ENCODE measurements at places on chromosomes 5 and 9.

DNA sequence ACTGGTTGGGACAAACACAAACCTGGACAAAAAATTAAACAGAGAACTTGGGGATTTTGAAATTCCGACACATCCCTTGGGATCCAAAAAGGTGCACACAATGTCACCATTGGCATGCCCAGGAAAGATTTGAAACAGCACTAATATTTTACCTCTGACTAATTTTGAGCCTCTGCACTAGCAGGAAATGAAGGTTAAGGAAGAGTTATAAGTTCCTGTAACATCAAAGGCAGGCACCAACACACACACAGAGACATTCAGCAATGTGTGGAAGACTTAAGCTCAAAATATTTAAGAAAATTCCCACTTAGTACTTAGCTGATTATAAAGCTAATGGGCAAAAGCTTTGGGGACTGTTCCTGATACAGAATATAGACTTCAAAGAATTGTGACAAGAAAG lies 247.0 kb downstream of the CDH9 start:
- DNase-seq, result no peak

- DNase-seq, result no peak
Observed at GRCh38 chr5:152514827-152515397, 109.8 kb upstream of the NMUR2 start.

GRCh38 chr5:55072666-55073065 lies 29.8 kb upstream of the GZMA start:
- DNase-seq, result no peak

DNA sequence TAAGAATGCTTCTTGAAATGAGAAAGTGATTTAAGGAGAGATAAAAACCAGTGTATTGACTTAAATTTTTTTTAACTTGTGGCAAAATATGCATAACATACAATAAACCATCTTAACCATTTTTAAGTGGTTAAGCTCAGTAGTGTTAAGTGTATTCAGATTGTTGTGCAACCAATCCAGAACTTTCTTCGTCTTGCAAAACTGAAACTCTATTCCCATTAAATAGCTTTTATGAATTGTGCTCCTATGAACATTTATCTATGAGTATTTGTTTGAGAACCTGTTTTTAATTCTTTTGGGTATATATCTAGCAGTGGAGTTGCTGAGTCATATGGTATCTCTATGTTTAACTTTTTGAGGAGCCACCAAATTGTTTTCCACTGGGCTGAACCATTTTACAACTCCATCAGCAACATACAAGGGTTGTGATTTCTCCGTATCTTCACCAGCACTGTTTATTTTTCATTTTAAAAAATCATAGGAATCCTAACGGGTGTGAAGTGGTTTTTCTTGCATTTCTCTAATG lies 76.6 kb upstream of the ACTBL2 start:
- DNase-seq, result no peak

- DNase-seq, result no peak
Observed at GRCh38 chr5:6674421-6674820, 38.8 kb upstream of the TENT4A start.

- no peak for DNase-seq
Observed at GRCh38 chr5:352639-353611, 31.4 kb downstream of the AHRR start.

GRCh38 chr5:44294516-44294915 lies 94.7 kb downstream of the FGF10 start:
- DNase-seq, result no peak

GRCh38 chr5:164563370-164563769 lies 1058.0 kb downstream of the MAT2B start:
- DNase-seq, result no peak

DNA sequence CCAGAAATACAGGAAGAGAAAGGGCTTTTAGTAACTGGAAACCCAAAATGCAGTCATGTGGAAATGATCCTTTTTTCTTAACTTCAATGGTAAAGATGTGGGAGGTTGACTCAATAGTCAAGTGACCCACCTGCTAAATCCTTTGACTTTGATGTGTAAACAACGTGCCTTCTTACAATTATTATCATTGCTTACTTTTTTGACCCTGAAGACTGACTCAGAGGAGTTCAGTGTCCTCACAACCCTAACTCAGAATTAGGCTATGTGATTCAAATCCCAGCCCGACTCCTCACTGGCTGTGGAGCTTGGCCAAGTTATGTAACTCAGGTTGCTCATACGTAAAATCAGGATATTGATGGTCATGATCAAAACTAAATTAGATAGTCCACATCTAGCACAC lies 27.9 kb downstream of the ANXA1 start:
- no peak for DNase-seq

- DNase-seq, result no peak
Observed at GRCh38 chr5:115944501-115944900, 17.8 kb upstream of the LVRN start.

GRCh38 chr9:6307551-6308096 lies 20.6 kb upstream of the TPD52L3 start:
- DNase-seq, result no peak

GRCh38 chr9:110856772-110857171 lies 181.5 kb downstream of the LPAR1 start:
- no peak for DNase-seq

GRCh38 chr9:112725961-112726360 lies 8.0 kb upstream of the INIP start:
- DNase-seq, result no peak

DNA sequence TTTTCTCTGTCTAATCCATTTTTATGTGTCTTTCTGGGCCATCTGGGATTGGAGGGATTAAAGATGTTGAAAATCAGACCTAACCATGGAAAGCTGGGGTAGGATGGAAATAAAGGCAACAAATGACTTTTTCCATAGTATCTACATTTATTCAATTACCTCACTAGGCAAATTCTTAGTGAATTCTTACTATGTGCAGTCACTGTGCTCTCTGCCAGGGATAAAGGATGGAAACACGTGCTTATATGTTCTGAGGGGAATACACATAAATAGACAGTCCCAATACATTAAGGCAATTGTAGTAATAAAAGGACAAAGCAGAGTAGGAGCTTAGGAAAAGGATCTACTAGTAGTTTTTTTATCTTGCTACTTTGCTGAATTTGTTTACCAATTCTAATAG lies 214.2 kb downstream of the PRR16 start:
- DNase-seq, result no peak

DNA sequence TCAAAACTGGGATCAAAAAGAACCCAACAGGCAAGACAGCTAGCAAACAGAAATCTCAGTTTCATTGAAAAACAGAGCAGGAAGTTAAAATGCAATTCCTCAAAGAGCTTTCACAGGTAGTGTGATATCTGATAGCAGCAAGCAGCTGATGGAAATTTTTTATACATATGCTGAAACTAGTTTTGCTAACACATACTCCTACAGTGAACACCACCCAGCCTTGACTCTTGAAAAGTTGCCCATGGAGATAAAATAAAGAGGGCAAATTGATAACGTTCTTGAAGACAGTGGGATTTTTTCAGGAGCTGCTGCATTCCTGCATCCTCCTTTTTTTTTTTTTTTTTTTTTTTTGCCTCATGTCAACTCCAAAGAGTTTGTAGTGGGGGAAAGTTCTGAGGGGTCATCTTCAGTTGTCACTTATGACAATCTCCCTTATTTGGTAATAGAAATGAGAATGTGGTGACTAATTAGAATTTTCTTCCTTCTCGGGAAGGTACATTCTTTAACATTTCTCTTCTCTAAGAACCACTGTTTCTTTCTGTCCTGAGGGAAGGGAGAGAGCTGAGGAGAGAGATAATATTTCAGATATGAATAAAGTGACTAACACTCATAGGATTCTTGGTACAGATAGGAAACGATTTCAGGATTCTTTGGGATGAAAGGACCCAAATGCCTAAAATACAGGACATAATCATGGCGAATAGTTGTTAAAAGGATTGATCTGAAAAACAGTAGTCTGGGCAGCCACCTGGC lies 24.6 kb downstream of the SH3RF2 start:
- no peak for DNase-seq

DNA sequence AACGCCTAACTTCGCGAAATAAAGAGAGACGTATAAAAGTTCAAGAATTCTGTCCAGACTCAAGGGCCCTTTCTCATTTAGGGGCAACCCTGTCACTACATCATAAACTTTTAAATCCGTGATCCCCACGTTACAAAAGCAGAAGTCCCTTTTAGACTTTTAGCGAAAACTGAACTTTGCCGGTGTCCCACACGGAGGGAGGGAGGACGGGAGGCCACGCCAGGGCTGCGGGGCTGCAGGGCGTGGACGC lies 515 bp upstream of the F2R start:
- DNase-seq, result no peak

DNA sequence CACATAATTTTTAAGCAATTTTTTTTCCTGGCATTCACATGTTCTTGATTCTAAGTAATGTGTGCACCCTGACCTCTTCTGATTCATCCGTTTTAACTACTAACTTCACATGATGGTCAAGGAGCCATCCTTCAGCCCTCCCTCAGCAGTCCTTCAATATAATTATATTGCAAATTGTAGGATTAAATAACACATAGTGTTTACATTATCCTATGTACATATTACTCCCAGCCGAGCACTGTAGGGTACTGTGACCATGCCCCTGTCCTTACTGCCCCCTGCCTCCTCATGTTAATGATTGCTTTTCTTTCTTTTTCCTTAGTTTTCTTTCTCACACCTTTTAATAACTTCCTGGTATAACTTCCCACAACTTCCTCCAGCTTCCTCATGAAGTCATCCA lies 96.3 kb upstream of the FANCC start:
- no peak for DNase-seq

DNA sequence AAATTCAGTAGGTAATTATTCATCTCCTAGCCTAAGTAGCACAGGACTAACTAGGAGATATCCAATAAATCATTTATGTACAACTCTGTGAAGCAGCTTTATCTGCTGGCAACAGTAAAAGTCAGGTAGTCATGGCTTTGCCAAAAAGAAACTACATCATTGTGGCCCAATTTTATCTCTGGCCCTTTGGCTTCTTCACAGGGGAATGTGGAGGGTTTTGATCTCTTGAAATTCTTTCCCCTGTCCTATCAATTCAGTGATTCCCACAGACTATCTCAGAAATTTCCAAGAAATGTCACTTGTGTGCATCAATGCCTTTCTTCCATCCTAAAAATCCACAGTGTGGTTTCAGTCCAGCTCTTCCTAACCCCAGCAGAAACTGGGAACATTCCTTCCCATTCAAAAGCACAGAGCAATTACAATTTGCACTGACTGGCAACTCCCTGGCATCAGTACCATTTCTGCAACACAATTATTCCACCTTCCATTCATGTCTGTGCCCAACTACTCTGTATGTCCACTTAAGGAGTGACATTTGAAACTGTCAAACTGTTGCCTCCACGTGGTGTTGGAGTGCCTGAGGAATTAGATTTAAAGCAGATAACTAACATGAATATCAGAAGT lies 6.6 kb downstream of the CDC14B start:
- DNase-seq, result no peak

DNA sequence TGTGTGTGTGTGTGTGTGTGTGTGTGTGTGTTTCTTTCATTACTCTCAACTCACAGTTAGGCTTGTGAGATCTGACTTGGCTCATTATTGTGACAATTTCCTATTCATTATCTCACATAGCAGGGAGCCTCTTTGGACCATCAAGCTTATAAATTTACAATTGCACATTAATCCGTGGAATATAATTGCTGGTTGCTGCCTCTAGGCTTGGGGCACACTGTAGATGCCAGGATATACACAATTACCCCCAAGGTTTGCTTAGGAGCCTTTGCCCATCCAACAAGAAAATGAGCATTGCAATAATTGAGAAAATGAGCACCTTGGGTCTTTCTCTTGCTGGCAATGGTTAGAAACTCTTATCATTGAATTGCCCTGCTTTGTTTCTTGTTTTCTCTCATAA lies 161.6 kb upstream of the DMRTA1 start:
- no peak for DNase-seq

DNA sequence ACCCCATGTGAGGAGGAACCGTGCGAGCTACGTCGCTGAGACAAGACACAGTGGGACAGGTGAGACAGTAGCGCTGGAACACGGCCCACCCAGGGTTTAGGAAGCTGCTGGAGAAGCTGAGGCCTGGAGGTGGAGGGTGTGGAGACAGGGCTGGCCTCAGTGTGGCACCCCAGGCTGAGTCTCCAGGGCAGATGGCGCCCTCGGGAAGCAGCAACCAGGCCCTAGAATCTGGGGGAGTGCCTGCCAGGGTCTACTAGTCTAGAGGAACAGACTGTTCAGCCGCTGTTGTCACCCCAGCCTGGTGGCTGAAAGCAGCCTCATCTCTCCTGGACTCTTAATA lies 4.6 kb upstream of the TERT start:
- DNase-seq, result no peak

GRCh38 chr5:163475411-163475810 lies 15.0 kb downstream of the HMMR start:
- no peak for DNase-seq

DNA sequence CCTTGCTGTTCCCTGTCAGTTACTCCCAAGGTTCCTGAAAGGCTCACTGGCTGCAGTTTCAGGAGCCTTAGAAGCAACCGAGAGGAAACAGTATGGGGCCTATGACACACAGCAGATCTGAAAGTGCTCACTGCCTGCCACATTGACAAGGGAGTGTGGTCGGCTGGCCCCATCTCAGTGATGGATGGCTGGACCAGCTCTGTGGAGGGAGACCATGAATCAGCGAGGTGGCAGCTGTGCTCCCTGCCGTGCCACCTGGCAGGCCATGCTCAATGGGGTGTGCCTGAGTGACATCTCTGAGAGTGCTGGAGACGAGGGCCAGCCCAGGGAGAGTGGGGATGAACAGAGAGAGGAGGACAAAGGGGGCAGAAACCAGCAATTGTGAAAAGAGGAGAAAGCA lies 49.1 kb downstream of the DOCK2 start:
- DNase-seq, result no peak

GRCh38 chr9:75912951-75913350 lies 22.5 kb downstream of the PCSK5 start:
- no peak for DNase-seq

GRCh38 chr5:151023651-151024050 lies 3.3 kb downstream of the GPX3 start:
- no peak for DNase-seq

DNA sequence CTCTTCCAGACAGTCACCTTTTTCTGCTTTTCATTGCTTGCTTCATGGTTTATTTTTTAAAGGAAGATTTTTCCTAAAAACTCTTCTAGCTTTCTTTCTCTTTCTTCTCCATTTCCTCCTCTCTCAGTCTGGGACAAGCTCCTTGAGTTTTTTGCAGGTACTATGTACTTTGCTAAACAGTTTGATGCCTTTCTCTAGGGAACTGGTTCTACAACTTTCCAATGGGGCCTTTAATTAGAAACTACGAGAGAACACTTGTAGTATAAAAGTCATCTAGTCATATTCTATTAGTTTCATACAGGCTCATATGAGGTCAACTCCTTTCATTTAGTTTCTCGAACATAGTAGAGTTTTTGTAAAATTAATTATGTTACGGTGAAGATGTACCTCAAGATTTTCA lies 189.6 kb downstream of the DOCK8 start:
- DNase-seq, result no peak

- no peak for DNase-seq
Observed at GRCh38 chr5:40483316-40483715, 196.4 kb upstream of the PTGER4 start.

GRCh38 chr9:72588336-72588735 lies 66.9 kb downstream of the TMC1 start:
- DNase-seq, result no peak

- no peak for DNase-seq
Observed at GRCh38 chr5:179780362-179780761, 13.4 kb upstream of the LTC4S start.

- DNase-seq, result no peak
Observed at GRCh38 chr5:5344051-5344571, 78.4 kb upstream of the ICE1 start.
